ENCODE measurements at places on chromosomes 13 and 19.

GRCh38 chr19:39341129-39341718 lies 997 bp upstream of the SAMD4B start:
- DNase-seq: no peak

DNA sequence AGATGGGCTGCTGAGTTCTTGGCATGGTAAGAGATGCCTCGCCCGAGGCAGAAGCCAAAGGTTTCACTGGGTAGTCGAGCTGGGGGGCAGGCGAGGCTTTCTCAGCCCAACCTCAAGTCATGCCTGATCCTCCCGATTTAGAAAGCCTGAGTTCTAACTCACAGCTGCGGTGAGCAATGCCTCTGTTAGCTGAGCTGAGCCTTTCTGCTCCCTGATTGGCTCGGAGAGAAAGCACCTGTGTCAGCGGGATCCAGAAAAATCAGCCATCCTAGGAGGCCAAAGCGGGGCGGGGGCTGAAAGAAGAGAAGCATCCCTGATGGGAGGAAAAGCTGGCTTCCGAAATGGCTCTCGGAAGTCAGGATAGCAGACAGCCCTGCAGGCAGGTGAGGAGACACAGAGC lies 44.7 kb downstream of the CACNA1A start:
- no peak for DNase-seq

GRCh38 chr19:37979547-37980082 lies 72.6 kb downstream of the SIPA1L3 start:
- peak; percentile 53 for DNase-seq

- DNase-seq: no peak
Observed at GRCh38 chr19:31109636-31110035, 239.6 kb downstream of the TSHZ3 start.

- no peak for DNase-seq
Observed at GRCh38 chr19:6211632-6212402, 68.0 kb downstream of the MLLT1 start.

- no peak for DNase-seq
Observed at GRCh38 chr19:33211794-33212435, 13.7 kb downstream of the SLC7A10 start.

Data from naive B cell (primary cell).